ENCODE measurements at places on chromosomes 6 and 20.

DNA sequence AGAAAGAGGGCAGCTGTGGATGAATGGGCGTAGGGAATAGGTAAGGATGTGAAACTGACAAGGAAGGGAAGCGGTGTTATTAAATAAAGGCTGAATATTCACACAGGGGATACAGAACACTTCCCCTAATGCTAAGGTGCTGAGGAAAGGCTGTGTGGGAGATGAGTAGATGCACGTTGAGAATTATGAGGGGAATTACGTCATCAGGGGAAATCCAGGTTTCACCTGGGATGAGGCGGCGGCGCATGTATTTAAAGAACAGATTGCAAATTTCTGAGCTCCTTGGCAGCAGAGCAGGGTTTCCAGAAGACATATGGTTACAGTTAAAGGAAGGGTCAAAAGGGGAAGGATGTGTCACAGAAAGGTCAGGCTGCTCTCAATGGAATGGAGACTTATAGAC is 28.7 kb upstream of the EDN1 start:
- DNase-seq, result no peak

GRCh38 chr20:17531665-17532025 is 466 bp upstream of the BFSP1 start:
- no peak for DNase-seq

DNA sequence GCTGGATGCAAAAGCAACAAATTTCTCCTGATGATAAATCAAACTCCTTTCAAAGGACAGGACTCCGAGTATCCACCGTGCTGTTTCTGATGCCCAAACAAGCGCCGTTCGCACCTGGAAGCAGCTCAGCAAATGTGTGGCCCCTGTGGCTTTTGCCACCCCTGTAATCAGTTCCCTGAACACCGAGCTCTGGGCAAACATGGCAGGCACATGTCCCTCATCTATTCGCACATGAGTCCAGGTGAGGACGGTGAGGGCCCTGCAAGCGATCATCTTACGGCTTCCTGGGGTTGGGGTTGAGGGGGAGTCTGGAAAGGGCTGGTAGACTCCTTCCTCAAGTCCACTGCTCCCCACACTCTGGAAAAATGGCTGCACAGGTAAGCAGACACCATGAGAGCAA is 23.7 kb downstream of the RNASET2 start:
- no peak for DNase-seq

GRCh38 chr20:16672299-16672698 is 57.5 kb upstream of the SNRPB2 start:
- no peak for DNase-seq

- no peak for DNase-seq
Measured at GRCh38 chr6:111957623-111958315, 84.5 kb upstream of the FYN start.

- DNase-seq, result no peak
Measured at GRCh38 chr6:113595911-113596376, 261.2 kb upstream of the MARCKS start.

GRCh38 chr20:59611286-59611685 is 6.9 kb downstream of the PHACTR3 start:
- DNase-seq, result no peak

DNA sequence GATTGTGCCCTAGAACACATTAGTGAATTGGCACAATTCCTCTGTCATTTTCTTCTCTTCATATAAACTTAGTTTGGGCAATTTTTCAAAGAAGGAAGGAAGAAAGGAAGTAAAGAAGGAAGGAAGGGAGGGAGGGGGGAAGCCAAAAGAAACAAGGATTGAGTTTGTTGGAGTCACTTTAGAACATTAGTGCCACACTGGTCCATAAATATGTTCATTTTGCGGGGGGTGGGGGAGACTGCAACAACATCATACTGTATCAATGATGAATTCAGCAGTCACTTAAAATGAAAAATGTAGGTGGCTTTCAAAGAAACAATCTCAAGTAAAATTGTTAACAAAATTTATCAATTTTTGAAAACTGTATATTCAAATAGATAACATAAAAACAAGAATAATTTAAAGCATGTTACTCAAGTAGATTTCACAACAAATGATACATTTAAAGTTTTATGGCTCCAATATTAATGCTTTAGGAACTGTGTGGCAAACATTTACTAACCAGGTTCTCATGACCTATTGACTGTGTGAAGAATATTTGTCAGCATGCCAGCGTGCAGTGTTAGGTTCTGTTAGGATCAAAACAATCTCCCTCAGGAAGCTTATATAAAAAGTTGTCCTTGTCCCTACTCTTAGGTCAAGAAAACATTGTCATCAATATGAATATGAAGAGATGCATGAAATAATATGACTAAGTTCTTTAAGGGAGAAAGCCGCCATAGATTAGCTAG is 208.1 kb upstream of the AGPAT4 start:
- no peak for DNase-seq

DNA sequence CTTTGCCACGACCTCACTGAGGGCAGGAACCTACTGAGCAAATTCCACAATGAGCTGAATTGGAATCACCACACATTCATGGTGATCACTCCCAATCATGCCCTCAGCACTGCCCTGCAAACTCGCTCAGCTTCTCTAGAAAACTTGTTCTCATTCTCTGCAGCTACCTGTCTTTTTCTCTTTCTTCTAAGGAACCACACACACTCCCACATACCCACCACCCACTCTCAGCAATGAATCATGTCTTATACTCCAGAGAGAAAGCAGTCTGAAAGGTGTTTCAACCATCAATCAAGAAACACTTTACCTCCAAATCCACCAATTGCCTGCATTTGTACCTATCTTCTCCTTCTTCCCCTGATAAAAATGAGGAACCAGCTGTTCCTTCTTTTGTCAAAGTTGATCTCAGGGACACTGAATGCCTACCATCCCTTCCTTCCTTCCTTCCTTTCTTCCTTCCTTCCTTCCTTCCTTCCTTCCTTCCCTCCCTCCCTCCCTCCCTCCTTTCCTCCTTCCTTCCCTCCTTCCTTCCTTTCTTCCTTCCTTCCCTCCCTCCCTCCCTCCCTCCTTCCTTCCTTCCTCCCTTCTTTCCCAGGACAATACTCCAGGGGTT is 84.6 kb upstream of the SGK1 start:
- DNase-seq, result no peak

GRCh38 chr20:62860391-62860923 is 1.2 kb downstream of the TCFL5 start:
- DNase-seq, result no peak

GRCh38 chr20:24492031-24492607 is 22.7 kb downstream of the SYNDIG1 start:
- no peak for DNase-seq

GRCh38 chr6:143513410-143513809 is 1.9 kb upstream of the FUCA2 start:
- DNase-seq, result no peak

GRCh38 chr6:109369728-109370127 is 12.5 kb downstream of the CD164 start:
- DNase-seq, result no peak

GRCh38 chr6:106614592-106615257 is 14.6 kb downstream of the RTN4IP1 start:
- DNase-seq, result no peak

- DNase-seq, result no peak
Measured at GRCh38 chr20:52166150-52166549, 25.4 kb downstream of the ZFP64 start.

GRCh38 chr20:63101781-63102720 is 95.3 kb upstream of the BHLHE23 start:
- peak; percentile 20 for DNase-seq
